Stimulated activated CD8-positive, alpha-beta memory T cell treated with anti-CD3 and anti-CD28 coated beads, Interleukin-4, amount 100 ng/mL, for 1 hour (primary cell): ENCODE measurements at places on chromosomes 12 and 14.

GRCh38 chr12:76997011-76997780, 68.2 kb downstream of the E2F7 start:
- DNase-seq = no peak

DNA sequence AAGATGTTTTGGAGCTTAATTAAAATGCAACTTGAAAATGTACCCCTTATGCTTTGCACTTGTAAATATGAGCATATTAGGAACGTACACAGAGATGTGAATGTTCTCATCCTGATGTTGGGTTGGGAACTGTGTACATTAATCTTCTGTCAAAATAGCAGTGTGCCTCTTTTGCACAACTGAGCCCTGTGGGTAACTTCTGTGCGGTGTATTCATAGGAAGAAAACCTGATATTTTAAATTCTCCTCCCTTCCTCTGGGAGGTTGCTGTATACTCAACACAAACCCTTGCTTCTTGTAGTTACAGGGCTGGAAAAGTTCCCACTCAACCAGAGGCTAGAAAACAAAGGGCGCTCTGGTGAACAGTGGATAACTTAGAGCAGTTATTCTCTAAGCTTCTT, 18.7 kb downstream of the PTHLH start:
- no peak for DNase-seq

GRCh38 chr12:12439636-12440035, 82.8 kb downstream of the BORCS5 start:
- DNase-seq = no peak

- DNase-seq = no peak
These were observed 176.5 kb downstream of the ZFP36L1 start for GRCh38 chr14:68616221-68616902.
